ENCODE measurements at places on chromosomes 6 and 20.

- DNase-seq = peak; percentile 74
Measured at GRCh38 chr6:100464903-100465700, at the start of gene SIM1. Gene SIM1 (minus strand): TSS chr6:100464921. CDS start chr6:100463468, 1,453 bp downstream.

GRCh38 chr6:32240686-32241085 lies 16.8 kb upstream of the NOTCH4 start:
- no peak for DNase-seq

GRCh38 chr6:87932361-87932760 lies 115.3 kb upstream of the SPACA1 start:
- DNase-seq = no peak

DNA sequence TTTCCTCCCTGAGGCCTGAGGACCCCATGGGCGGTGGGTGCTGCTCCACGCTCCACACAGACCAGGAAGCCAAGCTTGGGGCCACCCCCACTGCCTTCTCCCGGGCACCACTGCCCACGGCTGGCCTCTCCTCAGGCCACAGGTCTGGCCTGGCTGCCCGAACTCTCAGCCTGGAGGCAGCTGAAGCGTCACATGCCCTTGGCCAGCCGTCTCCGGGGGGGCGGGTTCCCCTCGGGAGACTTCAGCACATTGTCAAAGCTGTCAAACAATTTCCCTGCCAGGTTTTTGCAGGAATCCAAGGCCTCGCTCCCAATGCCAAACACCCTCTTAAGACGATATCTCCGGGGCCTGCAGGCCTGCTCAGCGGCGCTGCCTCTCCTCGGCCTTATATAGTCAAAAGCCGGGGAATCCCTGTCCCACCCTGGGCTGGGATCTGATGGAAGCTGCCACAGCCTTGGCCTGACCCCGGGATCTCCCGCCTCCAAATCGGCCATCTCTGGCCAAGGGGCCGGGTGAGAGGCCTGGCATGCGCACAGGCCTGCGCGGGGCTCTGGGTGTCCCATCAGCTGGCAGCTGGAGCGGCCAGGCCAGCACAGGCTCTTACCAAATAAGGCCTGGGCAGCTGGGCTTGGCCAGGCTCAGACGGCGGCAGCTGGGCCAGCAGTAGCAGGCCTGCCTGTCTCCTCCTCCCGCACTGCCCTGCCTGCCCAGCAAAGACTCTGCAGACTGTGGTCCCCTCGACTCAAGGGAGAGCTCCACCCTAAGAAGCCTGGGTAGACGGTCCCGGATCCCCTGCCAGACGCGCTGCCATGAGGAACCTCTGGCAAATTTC lies 49.7 kb downstream of the RBM38 start:
- DNase-seq = no peak

GRCh38 chr6:108993876-108994275 lies 100.8 kb downstream of the SESN1 start:
- DNase-seq = no peak

All from AG04449 (cell line).